CD8-positive, alpha-beta memory T cell (primary cell): ENCODE measurements at places on chromosomes 5 and 9. TPM values are rescaled to one million over a fixed set of nuclear protein-coding genes. Genes with fewer than 3 reads are reported as not detected.

The SMIM27 gene
- polyA plus RNA-seq: 99.8 TPM

DNA sequence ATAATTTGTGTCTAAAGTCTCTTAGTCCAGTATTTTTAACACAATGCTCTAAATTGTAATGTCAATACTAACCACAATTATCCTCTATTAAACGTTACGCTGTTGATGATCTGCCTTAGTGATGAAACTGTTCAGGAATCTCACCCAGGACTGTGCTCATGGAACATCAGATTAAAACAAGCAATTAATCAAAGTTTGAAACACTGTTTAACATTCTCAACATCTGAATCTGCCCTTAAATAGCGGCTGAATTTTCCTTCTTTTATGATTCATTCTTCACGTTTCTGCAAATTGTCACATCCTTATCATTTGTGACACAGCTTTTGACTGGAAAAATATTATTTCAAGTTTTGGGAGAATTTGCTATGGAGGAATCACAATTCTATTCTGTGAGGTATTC lies 113.8 kb downstream of the MARCHF11 start:
- DNase-seq: no peak

The SLC45A2 gene
- polyA plus RNA-seq: not detected

GRCh38 chr9:24257726-24258125 lies 288.0 kb downstream of the IZUMO3 start:
- DNase-seq: no peak
